Right renal cortex interstitium (tissue), 3 donors: ENCODE measurements at places on chromosomes 3 and 15. TPM values are rescaled to one million over a fixed set of nuclear protein-coding genes. Genes with fewer than 3 reads are reported as not detected.

CLRN1 gene
- polyA plus RNA-seq = not detected

DNA sequence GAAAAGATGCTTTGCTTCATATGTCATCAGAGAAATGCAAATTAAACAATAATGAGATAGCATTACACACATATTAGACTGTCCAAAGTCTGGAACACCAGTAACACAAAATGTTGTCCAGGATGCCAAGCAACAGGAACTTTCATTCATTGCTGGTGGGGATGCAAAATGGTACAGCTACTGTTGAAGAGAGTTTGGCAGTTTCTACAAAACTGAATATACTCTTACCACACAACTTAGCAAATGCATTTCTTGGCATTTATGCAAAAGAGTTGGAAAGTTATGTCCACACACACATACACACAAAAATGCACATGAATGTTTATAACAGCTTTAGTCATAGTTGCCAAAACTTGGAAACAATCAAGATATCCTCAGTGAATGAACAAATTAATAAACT lies 195.2 kb upstream of the MME start:
- DNase-seq = no peak

DNA sequence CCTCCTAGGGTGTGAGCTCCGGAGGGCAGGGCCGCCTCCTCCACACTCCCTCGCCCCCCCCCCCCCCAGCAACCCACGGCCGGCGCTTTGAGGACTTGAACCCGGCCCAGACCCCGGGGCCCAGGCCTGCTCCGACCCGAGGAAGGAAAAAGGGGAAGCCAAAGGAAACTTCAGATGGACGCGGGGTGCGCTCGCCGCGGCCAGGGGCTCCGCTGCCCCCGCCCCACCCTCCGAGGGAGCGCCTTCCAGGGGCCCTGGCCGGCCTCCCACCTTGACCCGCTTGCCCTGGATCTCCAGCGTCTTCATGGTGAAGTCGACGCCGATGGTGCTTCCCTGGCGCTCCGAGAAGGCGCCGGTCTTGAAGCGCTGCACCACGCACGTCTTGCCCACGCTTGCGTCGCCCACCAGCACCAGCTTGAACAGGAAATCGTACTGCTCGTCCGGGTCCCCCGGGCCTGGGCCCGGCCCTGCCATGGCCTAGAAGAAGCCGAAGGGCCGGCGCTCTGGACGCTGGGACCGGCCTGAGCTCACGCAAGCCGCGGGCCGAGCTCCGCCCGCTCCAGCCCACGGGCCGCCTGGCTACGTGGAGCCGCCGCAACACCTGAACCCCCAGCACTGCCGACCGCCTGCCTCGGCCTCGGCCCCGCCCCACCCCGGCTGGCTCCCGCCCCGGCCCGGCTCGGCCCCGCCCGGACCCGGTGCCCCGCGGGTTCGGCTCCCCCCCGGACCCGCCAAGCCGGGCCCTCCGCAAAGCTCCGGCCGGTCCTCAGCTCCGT lies 400 bp downstream of the RAB43 start:
- no peak for DNase-seq

- DNase-seq = no peak
Observed at GRCh38 chr15:33198541-33198940, 4.0 kb upstream of the FMN1 start.

DNA sequence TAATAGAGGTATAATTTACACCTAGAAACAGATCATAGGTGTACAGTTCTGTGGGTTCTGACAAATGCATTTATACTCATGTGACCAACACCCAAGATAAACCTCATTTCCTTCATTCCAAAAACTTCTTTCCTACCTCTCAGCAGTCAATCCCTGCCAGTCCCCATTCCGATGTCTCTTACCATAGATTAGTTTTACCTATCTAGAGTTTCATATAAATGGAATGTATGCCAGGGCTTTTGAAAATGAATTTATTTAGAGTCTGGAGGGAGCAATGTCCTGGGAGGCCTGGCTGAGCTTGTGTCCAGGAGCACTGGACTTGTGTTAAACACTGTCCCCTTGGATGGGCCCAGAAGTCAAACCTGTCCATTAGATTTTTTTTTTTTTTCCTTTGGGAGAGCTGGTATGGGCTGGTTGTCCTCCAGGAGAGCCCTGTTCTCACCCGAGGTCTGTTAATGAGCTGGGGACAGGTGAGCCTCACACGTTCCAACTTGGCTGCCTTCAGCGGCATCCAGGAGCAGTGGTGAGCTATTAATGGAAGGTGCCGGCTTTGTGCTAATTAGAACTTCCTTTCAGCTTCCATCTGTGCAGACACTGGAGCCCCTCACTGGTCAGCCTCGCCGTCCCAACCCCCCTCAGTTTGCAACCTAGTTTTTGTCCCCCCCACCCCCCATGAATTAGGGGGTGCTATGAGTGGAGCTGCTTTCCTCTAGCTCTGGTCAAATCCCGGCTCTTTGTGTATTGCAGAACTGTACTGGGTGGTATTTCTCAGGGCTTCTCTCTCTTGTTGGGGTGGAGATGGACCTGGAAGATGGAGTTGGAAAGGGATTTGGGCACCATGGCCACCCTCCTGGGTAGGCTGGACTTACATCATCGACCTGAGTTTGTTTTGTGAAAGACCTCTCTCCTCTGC lies 40.7 kb upstream of the POLG start:
- DNase-seq = no peak

GRCh38 chr3:174776123-174776522 lies 83.0 kb upstream of the NAALADL2 start:
- no peak for DNase-seq

DNA sequence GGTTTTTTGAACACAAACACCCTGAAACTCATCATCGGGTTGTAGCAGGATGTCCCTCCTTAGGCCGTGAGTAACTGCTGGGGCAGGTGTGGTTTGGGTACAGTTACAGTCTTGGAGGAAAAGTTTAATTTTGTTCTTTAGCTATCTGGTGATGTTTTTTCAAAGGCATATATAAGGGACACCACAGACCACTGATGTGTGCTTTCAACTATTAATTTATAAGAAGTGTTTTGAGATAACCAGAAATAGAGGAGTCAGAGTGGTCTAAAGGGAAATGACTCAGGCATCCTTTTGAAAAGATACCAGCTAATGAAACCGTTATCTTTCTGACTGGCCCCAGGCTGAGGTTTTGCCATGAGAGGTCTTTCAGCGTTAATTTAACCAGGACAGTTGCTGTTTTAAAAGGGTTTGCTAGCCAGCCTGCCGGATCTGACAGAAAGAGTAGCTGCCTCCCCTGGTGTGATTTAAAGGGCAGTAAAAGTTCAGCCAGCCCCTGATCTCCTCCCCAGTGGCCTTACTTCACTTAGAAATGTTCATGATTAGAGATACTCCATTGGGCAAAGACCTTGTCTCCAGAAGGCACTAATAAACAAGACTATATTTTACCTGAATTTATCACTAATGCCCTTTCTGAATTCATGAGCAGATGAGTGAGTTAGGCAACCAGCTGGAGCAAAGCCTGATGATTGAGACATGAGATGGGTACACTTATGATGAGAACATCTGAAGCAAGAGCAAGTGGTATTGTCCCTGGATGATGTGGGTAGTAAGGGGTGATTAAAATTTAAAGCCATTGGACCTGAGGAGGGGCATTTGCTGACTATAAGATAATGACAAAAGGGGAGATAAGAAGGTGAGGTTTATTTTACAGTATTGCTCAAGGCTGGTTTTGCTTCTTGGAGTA lies 482.5 kb upstream of the TBL1XR1 start:
- no peak for DNase-seq

GRCh38 chr15:26842391-26842790 lies 24.5 kb upstream of the GABRA5 start:
- DNase-seq = no peak

DNA sequence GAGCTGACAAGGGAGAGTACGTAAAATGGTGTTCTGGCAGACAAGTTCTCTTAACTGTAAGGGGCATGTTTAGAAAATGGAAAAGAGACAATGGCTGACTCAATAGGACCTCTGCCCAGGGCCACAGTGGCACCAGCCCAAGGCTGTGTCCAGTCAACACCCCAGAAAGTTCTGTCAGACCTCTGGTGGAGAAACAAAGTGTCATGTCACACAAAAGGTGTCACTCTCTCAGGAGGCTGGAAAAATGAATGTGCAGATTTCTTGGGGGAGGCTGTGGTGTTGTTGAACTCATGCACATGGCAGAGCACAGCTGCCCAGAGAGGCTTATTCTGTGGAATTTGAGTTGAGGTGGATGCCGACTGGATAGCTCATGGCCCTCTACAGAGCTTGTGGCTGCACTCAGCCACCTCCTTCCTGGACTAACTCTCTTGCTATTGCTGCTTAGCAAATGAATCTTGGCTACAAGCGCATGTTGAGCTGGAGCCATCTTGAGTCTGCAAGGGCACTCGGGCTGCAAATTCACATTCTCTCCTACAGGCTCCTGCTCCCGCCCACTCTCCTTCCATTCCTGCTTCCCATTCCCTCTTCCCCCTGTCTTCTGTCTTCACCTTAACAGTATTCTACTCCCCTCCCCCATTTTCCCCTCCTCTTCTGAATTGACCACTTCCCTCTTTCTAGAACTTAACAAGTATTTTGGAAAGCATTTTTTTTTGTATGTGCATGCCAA lies 55.8 kb upstream of the SLC7A14 start:
- DNase-seq = no peak

DNA sequence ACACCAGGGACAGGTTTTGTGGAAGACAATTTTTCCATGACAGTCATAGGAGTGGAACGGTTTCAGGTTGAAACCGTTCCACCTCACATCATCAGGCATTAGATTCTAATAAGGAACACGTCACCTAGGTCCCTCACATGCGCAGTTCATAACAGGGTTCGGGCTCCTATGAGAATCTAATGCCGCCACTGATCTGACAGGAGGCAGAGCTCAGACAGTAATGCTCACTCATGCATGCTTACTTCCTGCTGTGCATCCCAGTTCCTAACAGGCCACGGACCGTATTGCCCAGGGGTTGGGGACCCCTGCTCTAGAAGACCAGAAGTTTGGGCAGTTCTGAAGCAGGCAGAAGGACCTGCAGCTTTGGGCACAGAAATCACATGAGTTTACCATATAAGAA lies 61.5 kb downstream of the MYO1E start:
- DNase-seq = no peak

RTP3 gene
- polyA plus RNA-seq = not detected

COMMD4 gene
- 101 TPM for polyA plus RNA-seq

DNA sequence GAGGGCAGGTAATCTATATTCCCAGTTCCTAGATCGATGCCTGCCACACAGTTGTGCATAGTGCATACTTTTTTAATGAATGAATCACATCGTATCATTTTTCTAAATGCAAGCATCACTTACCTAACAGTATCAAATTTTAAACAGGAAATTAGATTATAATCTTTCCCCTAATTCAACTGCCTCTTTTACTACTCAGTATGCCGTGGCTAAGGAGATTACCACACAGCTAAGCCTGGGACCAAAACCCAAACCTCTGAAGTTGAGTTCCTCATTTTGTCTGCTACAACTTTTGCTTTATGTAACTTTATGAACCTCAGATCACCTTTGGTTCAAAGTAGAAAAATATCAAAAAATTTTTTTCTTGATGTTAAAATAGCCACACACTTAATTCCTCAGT lies 53.2 kb upstream of the FNDC3B start:
- DNase-seq = no peak
